Kidney (tissue), 22 donors: ENCODE measurements at places on chromosomes 13 and 19. TPM values are rescaled to one million over a fixed set of nuclear protein-coding genes. Genes with fewer than 3 reads are reported as not detected.

GRCh38 chr19:23762884-23763711 lies 4.4 kb upstream of the ZNF681 start:
- peak; percentile 94 for DNase-seq

DNA sequence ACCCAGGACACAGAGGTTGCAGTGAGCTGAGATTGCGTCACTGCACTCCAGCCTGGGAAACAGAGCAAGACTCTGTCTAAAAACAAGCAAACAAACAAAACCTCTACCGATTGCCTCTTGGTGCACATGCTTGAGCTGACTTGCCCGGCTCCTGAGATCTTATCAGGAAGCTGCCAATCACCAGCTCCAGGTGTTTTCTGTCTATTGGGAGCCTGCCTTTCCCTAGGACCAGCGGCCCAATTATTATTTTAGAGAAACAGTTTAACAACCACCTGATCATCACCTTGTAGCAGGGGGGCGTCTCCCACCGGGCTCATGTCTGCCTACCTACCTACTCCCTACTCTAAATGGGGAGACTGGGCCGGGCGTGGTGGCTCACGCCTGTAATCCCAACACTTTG lies 10.8 kb downstream of the CLEC4M start:
- no peak for DNase-seq

The S1PR2 gene
- total RNA-seq = 6.3 TPM

- peak; percentile 34 for DNase-seq
These were observed 32.6 kb downstream of the UBL3 start for GRCh38 chr13:29817604-29818378.

The SELENOV gene
- not detected for total RNA-seq
